Esophagus squamous epithelium (tissue), 5 donors: ENCODE measurements at places on chromosomes 6 and 20.

GRCh38 chr6:158552055-158552795 lies 7.7 kb upstream of the TMEM181 start:
- no peak for DNase-seq

DNA sequence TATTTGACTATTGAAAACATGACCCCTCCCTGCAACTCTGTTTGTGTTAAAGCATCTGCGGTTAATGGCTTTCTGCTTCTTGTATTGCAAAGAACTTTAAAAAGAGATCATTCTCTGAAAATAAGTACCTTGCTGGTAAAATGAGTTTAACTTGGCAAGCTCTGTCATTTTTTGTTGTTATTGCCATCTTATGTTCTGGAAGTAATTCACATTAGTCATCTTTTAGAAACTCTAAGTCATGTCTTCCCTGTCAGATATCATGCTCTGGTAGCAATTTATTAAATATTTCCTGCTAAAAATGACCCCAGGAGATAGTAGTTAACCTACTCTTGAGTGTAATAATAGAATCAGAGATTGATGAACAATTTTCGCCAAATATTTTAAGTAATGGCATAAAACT lies 890.6 kb downstream of the KIF16B start:
- no peak for DNase-seq

DNA sequence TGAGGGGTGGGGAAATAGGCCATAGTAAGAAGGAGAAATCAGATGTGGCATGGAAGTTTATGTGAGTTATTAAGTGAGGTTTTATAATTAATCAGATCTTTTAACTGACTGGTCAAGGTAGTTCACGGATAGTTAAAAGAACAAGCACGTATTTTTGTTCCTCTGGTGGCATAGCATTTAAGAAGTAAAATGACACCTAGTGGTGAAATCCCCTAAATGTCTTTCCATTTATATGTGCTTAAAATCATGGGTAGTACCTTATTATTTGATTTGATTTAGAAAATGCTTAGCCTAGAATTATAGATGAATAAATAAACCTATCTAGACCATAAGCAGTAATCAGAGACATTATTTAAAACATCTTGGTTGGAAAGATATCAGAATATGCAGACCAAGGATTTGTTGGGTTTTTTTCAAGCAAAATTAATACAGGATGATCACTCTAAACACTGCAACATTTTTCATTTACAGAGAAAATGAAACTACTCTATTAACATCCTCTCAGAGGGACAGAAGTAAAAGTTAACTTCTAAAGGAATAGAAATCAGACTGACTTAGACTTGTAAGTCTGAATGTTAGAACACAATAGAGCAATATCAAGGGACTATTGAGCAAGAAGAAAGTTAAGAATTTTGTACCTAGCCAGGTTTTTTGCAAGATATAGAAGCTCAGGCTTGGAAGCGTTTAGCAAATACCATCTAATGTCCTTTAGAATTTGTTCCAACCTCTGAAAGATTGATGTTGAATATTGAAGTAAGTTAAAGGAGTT lies 81.1 kb downstream of the STXBP5 start:
- DNase-seq = no peak

DNA sequence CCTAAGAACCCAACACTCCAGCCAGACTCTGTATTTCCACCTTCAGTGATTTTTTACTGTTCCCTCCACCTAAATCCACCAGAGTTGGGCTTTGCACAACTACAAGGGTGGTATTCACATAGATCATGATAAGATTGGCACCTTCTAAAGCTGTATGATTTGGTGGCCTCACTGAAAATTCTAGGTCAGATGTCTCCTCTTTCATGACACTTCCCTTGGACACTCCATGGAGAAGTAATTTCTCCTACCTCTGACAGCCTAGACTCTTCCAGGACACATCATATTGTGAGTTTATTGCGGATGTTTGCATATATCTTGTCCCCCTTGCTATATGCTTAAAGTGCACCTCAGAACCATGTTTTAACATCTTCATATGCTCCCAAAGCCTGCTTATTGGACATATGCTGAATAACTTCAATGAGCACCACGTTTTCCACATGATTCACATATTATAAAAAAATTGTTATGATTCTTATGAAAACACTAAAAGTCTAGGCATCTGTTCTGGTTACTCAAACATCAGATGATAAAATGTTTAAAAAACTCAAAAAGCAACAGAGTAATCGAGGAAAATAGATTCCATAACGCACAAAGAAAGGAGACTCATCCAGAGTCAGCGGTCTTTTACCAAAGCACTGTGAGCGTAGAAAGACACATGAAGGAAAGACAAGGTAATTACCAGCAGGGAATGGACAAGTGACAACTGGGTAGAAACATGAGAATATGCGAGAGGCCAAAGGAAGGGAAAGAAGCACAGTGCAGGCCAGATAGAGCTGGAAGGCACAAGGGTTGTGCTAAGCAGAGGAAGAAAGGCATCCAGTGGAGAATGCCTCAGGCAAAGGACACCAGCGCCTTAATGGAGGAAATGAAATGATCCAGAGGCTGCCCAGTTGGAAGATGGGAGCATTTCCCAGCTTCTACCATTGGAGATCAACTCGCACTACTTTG lies 46.5 kb downstream of the KIF16B start:
- no peak for DNase-seq

- no peak for DNase-seq
These were observed 15.8 kb downstream of the MAN1A1 start for GRCh38 chr6:119333707-119334295.

- no peak for DNase-seq
These were observed 26.2 kb downstream of the SLC16A10 start for GRCh38 chr6:111113336-111114086.
